ENCODE measurements at places on chromosomes 16 and 17. TPM values are rescaled to one million over a fixed set of nuclear protein-coding genes. Genes with fewer than 3 reads are reported as not detected.

DNA sequence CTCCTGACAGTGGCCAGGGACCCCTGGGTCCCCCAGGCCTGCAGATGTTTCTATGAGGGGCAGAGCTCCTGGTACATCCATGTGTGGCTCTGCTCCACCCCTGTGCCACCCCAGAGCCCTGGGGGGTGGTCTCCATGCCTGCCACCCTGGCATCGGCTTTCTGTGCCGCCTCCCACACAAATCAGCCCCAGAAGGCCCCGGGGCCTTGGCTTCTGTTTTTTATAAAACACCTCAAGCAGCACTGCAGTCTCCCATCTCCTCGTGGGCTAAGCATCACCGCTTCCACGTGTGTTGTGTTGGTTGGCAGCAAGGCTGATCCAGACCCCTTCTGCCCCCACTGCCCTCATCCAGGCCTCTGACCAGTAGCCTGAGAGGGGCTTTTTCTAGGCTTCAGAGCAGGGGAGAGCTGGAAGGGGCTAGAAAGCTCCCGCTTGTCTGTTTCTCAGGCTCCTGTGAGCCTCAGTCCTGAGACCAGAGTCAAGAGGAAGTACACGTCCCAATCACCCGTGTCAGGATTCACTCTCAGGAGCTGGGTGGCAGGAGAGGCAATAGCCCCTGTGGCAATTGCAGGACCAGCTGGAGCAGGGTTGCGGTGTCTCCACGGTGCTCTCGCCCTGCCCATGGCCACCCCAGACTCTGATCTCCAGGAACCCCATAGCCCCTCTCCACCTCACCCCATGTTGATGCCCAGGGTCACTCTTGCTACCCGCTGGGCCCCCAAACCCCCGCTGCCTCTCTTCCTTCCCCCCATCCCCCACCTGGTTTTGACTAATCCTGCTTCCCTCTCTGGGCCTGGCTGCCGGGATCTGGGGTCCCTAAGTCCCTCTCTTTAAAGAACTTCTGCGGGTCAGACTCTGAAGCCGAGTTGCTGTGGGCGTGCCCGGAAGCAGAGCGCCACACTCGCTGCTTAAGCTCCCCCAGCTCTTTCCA is 25.1 kb downstream of the C1QTNF1 start:
- no peaks in the 10 kb centered on the region for H3K4me1 ChIP-seq
- no peak overlapping the region for H3K27ac ChIP-seq
- H3K4me3 ChIP-seq = no peak overlapping the region
- no peak for DNase-seq
- H3K36me3 ChIP-seq = no peaks in the 10 kb centered on the region

DNA sequence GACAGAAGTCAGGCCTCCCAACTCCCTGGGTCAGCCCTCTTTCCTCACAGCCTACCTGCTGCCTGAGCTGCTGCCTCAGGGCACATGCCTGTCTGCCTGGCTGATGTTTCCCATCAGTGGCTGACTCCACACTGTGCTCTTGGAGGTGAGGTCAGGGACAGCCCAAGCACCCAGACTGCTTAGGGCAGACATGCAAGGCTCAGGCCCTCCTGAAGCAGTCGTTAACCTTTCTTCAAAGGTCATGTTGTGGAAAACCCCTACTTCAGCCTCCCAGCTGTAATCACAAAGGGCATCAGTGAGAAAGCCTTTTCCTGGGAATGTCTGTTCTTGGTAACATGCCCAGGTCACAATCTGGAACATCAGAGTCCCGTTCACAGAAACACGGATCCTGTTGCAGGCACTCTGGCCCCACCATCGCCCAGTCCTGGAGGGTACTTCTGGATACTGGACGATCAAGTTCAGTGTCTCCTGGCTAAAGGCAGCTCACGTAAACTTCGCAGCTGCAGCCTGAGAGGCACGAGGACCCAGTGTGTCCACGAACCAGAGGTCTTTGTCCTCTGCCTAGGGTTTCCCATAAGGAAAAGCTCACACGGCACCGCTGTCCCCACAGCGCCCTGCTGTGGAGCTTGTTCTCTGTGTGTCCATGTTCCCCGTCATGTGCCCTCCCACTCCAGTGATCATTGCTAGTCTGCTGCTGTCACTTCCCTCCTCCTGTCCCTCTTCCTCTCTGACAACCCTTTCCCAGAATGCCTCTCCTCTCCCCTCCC is 54.9 kb downstream of the GNAO1 start:
- H3K27me3 ChIP-seq = no peaks in the 10 kb centered on the region
- no peak overlapping the region for H3K4me3 ChIP-seq
- no peak for DNase-seq
- H3K36me3 ChIP-seq = no peaks in the 10 kb centered on the region

DNA sequence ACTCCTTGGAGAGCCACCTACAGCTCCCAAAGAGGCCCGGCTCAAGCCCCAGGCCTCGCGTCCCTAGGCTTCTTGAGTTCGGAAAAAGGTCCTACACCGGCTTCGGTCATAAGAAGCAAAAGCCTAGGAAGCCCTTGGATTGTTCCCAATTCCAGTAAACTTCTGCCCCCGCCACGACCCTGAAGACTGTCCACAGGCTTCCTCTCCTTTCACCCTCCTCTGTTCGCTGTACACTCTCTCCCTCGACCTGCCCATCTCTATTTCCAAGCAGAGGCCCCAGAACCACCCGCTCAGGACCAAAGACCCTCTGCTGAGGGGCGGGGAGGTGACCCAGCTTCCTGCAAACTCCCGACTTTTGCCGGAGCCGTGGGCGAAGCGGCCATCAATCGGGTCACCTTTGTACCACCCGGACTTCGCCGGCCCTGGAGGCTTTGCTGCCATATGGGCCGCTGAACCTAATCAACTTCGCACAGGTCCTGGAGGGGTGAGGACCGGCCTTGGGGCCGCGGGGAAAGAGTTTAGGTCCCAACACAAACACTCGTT is 2.7 kb downstream of the HOXB2 start:
- no peaks in the 10 kb centered on the region for H3K4me1 ChIP-seq
- no peak overlapping the region for H3K27ac ChIP-seq
- H3K27me3 ChIP-seq = peaks cover 73% of the 10 kb centered on the region
- H3K36me3 ChIP-seq = peaks cover 3% of the 10 kb centered on the region

E4F1 gene
- total RNA-seq = 21.9 TPM
